ENCODE measurements at places on chromosomes 5 and 9.

DNA sequence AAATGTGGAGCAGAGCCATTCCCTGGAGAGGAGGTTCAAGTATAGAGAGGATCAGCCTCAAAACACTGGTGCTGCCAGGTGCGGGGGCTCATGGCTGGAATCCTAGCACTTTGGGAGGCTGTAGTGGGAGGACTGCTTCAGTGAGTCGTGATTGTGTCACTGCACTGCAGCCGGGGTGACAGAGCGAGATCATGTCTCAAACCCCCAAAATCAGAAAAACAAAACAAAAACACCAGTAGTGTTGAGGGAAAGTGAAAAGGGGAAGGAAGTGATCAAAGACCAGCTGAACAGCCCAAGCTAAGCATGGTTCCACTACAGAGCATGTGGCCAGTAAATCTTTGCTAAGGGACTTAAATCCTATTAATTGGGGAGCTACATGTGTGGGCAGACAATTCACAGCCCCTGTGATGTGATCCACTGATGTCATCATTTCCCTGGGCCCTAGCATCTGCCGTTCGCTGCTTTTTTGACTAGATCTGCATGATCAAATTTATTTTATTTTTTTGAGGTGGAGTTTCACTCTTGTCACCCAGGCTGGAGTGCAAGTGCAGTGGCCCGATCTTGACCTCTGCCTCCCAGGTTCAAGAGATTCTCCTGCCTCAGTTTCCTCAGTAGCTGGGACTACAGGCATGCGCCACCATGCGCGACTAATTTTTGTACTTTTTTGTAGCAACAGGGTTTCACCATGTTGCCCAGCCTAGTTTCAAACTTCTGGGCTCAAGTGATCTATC is 2.7 kb upstream of the PCBD2 start:
- peak; percentile 14 for DNase-seq

- DNase-seq, result no peak
Observed at GRCh38 chr9:91784673-91785446, 165.2 kb downstream of the ROR2 start.

DNA sequence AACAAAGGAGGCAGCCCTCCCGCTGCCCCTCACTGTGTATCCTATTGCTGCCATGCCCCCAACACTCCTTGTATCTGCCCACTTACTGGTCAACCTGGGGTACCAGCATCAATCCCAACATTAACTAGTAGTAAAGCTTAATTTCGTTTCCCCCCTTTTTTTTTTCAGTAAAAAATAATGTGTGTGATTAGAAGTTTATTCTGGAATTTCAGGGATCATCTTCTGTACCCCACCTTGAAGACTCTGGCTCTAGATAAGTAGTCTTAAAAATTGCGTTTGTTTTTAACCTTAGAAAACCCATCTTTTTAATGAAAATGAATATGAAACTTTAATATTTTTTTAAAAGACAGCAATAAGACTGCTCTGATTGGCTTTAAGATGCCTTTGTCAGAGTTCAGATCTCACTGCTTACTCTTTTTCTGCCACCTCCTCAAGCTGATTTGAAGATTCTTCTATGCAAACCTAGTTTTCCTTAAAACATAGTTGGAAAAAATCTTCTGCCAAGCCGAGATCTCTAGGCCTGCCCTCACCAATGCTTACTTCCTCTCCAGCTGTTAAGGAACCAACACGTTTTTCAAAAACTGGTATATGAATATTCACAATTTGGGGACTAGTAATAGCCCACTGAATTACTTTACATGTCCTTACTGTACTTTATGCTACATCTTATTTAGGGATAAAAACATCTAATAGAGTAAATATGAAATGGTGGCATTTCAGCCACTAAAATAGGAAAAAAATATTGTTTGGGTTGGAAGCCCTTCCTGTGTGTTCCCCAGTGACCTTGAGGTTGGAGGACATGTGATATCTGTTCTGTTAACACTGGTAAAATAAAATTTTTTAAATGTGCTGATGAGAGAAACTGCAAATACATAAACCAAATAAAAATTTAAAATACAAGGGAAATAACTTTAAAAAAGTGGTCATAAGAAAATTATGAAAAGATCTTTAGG is 4.0 kb upstream of the RHOBTB3 start:
- no peak for DNase-seq

DNA sequence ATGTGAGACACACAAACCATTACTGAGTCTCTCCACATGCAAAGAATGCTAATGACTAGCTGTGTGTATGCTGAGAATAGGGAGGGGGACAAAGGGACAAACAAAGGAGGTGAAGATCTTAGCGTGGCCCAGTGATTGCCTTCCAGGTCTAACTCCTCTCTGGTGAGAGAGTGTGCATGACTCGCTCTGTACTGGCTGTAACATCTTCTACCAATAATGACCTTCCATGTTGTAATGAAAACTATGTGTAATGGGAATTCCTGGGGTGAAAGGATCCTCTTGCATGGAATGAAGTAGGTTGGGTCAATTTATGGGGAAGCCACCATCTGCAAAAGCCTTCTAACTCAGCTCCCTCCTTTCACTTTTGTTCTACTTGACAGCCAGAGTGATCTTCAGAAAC is 24.4 kb upstream of the GPR151 start:
- no peak for DNase-seq

Measured in activated naive CD4-positive, alpha-beta T cell treated with anti-CD3 and anti-CD28 coated beads for 36 hours (primary cell).